ENCODE measurements at places on chromosomes 2 and 18.

DNA sequence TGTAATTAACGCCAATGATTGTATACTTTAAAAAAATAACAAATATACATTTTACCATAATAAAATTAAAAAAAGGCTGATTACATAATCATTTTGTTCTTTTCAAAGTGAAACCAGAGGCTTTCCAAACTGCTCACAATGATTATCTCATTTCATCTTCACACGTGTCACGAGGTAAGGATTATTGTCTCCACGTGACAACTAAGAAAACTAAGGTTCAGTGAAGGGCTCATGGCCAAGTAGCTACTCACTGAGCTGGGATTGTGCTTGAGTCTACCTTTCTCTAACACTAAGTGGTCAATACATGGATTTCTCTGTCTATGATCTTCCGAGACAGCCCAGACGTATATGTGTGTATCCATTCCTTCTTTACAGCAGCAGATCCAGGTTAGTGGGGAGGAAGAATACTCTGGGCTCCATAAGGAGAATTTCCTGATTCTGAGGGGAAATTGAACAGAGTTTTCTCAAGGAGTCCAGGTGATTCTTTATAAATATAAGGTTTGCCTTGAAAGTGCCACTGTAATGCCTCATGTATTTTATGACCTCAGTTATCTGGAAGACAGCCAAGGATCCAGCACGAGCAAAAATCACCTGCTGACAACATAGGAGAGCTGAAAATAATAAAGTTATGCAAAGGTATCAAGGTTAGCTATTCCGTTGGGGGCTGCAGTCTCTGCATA lies 25.6 kb upstream of the ACSL3 start:
- DNase-seq = no peak
- H3K27me3 ChIP-seq = peaks cover 18% of the 10 kb centered on the region
- H3K4me3 ChIP-seq = no peak overlapping the region
- H3K36me3 ChIP-seq = no peaks in the 10 kb centered on the region

GRCh38 chr2:96861074-96861473 lies 3.3 kb upstream of the ANKRD39 start:
- DNase-seq = no peak
- H3K4me3 ChIP-seq = no peak overlapping the region
- H3K4me1 ChIP-seq = peaks cover 30% of the 10 kb centered on the region
- H3K36me3 ChIP-seq = peaks cover 49% of the 10 kb centered on the region

DNA sequence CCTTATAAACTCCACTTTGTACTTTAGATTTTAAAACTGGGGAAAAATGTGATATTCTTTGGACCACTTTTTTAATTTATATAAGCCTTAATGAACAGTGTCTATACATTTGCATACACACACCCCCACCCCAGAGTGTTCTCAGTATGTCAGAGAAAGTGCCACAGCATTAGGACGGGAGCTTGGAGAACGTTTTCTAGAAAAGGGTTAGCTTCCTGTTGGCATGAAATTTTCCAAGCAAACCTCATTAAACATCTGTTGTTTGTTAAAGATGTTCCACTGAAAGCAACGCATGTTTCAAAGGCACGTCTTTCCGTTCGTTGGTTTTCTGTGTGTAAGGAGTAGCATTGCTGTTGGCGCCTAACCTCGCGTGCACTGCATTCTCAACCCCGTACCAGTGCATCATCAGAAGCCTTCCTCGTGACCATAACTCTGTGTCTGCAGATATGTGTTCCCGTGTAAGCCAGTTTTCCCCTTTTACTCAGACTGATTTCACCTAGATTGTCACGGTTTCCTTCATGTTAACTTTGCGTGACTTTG lies 228.5 kb downstream of the ALPK2 start:
- no peak for DNase-seq
- peaks cover 9% of the 10 kb centered on the region for H3K4me1 ChIP-seq
- H3K36me3 ChIP-seq = no peaks in the 10 kb centered on the region
- no peak overlapping the region for H3K4me3 ChIP-seq

DNA sequence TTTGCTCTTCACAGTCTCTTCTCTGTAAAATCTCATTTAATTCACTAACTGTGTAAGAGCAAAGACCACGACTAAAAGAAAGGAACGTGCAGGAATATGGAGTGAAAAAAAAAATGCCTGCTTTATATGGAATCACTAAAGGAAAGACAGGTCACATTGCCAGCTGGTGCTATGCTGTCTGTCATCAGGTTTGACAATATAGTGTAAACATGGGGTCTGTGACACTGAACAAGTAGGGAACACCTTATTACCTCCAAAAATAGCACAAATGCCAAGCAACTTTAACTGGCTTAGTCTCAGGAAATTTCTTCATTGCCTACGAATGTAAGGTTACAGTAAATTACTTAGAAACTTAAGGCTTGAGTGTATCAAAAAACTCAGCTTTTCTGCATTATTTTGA lies 364.5 kb upstream of the LINC00305 start:
- H3K27me3 ChIP-seq = no peaks in the 10 kb centered on the region
- H3K4me3 ChIP-seq = no peak overlapping the region
- no peaks in the 10 kb centered on the region for H3K36me3 ChIP-seq
- no peak for DNase-seq
- H3K27ac ChIP-seq = no peak overlapping the region

DNA sequence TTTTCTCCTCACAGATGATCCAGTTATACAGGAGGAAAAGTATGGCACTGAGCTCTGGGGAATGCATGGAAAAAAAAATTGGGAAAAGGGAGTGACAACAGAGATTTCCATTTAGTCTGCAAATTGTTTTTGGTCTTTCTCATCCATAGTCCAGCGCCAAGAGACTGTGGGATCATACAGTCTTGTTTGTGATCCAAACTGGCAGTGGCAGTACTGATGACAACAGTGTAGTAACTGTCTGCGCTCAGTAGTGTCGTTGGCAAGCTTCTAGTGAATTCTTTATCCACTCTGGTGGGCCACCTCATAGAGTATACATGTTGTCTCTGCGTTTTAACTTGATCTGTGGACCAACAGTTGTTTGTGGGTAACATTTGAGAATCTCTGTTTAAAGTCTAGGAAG lies 37.9 kb downstream of the GALNT1 start:
- H3K27ac ChIP-seq = no peak overlapping the region
- H3K4me3 ChIP-seq = no peak overlapping the region
- peaks cover 27% of the 10 kb centered on the region for H3K4me1 ChIP-seq
- H3K36me3 ChIP-seq = peaks cover 12% of the 10 kb centered on the region
- no peak for DNase-seq

DNA sequence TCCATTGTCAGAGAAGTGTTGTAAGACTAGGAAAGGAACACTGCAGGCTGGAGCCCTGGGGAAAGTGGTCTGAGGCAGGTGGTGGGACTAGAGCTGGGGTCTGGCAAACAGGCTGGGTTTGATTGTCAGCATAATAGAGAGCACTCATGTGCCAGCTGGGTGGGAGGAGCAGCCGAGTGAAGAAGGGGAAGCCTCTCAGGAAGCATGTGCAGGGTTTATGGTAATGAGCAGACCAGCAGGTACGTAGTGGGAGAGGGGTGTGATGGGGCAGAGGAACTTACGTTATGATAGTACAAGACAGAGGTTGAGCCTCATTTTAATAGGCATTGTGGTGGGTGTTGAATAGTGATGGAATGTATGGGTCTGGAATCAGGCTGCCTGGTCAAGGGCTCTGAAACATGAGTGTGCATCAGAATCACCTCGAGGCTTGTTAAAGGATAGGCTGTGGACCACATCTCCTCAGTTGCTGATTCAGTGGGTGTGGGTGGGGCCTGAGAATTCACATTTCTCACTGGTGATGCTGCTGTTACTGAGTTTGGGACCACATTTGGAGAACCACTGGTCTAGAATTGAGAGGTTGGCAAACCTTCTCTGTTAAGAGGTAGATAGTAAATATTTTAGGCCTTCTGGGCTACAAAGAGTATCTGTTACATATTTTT lies 1.7 kb upstream of the MGAT5 start:
- peak; percentile 59 for DNase-seq
- H3K36me3 ChIP-seq = peaks cover 25% of the 10 kb centered on the region
- H3K27me3 ChIP-seq = no peaks in the 10 kb centered on the region
- H3K27ac ChIP-seq = peak overlapping the region; percentile 86
- peaks cover 74% of the 10 kb centered on the region for H3K4me1 ChIP-seq
- H3K4me3 ChIP-seq = peak overlapping the region; percentile 68

DNA sequence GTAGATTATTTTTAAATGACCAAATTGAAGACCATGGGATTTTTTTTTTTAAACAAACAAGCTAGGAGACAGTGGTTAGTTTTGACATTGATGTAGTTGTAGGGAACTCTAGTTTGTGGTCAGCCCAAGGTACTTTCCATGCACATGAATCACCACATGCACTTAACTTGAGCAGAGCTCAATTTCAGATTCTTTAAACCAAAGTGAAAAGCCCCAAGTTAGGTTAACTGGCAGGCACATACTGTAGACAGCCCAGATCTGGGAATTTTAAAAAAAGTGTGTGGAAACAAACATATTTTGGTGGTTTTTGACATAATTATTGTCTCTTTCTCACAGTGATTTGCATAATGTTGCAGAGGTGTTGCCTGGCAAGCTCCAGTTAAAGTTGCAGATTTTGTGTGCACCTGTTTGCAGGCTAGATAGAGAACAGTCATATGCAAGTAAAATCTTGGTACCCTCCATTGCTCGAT lies 88.4 kb downstream of the BCL2L11 start:
- H3K36me3 ChIP-seq = peaks cover 17% of the 10 kb centered on the region
- peak overlapping the region; percentile 56 for H3K27ac ChIP-seq
- no peaks in the 10 kb centered on the region for H3K27me3 ChIP-seq
- H3K4me1 ChIP-seq = peaks cover 27% of the 10 kb centered on the region

DNA sequence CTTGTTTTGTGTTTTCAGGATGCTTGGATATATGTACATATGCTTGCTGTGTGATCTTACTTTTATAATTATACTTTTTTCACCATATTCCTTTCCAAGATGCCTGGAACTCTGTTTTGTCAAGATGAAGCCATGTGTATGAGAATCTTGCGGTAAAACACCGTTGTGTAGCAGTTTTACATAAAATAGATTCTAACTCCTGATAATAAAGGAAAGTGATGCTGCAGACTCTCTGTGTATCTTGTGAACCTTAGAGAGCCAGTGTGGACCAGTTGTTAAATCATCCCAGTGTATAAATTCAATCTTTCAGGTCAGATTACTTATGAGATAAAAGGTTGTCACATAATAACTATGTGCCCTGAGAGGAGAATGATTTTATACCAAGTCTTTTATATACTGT lies 12.5 kb upstream of the ITGA4 start:
- H3K27ac ChIP-seq = no peak overlapping the region
- no peak overlapping the region for H3K4me3 ChIP-seq
- peaks cover 14% of the 10 kb centered on the region for H3K4me1 ChIP-seq
- no peaks in the 10 kb centered on the region for H3K36me3 ChIP-seq
- H3K27me3 ChIP-seq = no peaks in the 10 kb centered on the region

DNA sequence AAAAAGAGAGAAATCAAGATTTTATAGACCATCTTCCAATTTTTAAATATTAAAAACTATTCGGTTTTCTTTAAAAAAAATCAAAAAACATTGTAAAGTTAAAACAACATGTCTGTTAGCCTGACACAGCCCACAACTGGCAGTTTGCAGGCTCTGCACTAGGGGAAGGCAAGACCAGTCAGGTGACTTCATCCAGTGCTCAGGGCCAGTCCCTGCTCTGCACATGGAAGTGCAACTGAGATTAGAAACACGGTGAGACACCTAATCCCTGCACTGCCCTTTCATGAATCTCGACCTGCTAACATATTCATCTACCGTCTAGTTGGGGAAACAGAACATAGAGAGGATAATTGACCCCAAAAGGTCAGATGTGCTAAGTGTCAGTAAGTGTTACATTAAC lies 135.2 kb downstream of the BARD1 start:
- H3K4me3 ChIP-seq = no peak overlapping the region
- H3K27ac ChIP-seq = no peak overlapping the region
- peaks cover 4% of the 10 kb centered on the region for H3K27me3 ChIP-seq
- H3K36me3 ChIP-seq = no peaks in the 10 kb centered on the region
- no peak for DNase-seq

GRCh38 chr2:102285368-102285767 lies 26.0 kb upstream of the IL1RL1 start:
- no peak overlapping the region for H3K27ac ChIP-seq
- no peaks in the 10 kb centered on the region for H3K4me1 ChIP-seq
- no peaks in the 10 kb centered on the region for H3K27me3 ChIP-seq
- H3K36me3 ChIP-seq = no peaks in the 10 kb centered on the region
- H3K4me3 ChIP-seq = no peak overlapping the region

DNA sequence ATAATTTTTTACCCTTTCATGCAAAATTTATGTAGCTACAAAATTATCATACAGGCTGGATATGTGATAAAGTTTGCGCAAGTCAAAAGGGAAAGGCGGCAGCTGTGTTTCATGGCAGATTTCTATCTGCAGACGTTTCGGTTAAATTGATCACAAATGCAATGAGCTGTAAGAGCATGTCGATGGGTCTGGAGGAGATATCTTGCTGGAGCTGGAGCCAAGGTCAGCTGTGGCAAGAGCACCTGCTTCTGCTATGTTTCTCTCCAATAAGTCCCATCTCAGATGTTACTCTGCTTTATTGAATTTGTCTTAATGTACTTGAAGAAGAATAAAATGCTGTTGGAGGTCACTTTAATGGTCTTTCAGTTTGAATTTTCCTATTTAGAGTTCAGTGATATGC lies 749.7 kb downstream of the CNTNAP5 start:
- no peaks in the 10 kb centered on the region for H3K36me3 ChIP-seq
- no peak overlapping the region for H3K4me3 ChIP-seq
- H3K27ac ChIP-seq = no peak overlapping the region
- no peaks in the 10 kb centered on the region for H3K27me3 ChIP-seq
- DNase-seq = no peak
- no peaks in the 10 kb centered on the region for H3K4me1 ChIP-seq

DNA sequence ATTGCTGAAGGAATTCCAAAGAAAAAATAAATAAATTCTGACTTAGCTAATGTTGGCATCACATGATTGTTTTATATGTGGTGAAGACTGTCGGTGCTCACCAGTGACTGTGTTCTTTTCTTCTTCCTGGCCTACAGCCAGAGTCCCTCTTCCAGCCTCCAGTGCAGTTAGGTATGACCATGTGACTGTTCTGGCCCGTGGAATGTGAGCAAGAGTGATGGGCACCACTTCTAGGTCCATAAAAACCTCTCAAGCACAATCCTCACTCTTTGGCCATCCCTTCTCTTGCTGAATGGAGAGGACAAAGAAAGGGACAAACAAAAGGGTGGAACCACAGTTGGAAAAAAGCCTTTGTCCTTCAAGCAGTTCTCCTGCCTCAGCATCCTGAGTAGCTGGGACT lies 39.0 kb upstream of the BMPR2 start:
- no peak for DNase-seq
- H3K4me3 ChIP-seq = no peak overlapping the region
- peaks cover 4% of the 10 kb centered on the region for H3K36me3 ChIP-seq
- H3K27ac ChIP-seq = no peak overlapping the region

DNA sequence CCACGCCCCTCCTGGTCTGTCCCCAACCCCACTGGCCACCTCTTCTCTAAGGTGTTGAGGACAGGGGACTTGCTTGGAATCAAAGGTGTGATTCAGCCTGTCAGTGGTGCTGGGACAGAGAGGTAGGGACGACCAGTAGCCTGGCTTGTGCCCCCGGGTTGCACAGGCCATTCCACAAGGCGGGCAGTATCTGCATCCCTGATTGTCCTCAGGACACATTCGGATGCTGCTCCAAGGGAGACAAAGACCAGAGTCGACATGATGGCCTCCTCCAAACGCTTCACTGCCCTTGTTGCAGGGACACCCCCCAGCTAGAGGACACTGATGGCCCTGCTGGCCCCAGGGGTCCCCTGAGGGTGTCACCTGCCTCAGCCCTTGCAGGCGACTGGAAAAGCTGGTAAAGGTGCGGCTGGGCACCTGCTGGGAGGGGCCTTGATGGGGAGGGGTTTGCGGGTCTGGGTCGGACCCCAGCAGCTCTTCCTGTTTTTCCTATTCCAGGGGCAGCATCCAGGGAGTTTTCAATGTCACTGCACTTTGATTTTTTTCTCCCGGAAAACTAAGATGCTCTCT lies 98.0 kb downstream of the PTGR3 start:
- no peak for DNase-seq
- no peaks in the 10 kb centered on the region for H3K36me3 ChIP-seq
- no peak overlapping the region for H3K4me3 ChIP-seq
- H3K27me3 ChIP-seq = peaks cover 12% of the 10 kb centered on the region
- no peaks in the 10 kb centered on the region for H3K4me1 ChIP-seq
